NCI-H1436 (cell line): ENCODE measurements at places on chromosomes 6 and 20.
A peak's percentile ranks its signal among the peaks of the same experiment; 100 is the strongest.

GRCh38 chr6:152736687-152737273 is 13.8 kb upstream of the VIP start:
- no peak for DNase-seq

GRCh38 chr20:46200582-46201570 is 82.8 kb downstream of the CD40 start:
- DNase-seq: no peak

DNA sequence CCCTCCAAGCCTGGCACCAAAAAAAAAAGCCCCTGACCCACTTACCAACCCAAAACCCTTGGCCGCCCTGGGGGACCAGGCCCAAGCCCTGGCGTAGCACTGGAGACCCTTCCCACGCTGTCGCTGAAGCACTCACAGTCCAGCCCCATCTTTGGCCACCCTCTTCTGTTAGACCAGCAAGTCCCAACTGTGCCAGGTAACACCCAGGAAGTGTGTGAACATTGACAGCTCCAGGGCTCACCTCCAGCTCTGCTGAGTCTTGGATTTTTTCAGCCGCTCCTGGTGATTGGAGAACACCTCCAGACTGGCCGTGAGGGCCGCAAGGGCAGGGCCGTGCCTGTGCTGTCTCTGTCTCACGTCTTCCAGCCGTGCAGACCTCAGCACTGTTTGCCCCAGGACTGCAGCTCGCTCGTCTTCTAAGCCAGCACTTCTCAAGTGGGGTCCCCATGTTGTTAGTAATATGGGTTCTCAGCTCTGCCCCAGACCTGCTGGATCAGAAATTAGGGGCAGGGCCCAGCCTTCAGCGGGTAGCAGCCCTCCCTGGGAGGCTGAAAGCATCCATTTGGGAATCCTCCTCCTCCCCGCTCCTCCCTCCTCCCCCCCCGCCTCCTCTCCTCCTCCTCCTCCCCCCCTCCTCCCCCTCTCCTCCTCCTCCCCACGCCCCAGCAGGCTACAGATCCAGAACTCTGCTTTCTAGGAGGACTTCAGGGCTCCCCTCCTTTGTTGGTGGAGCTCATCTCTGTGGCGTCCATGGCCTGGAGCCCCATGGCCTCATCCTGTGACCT is 18.1 kb downstream of the NPEPL1 start:
- DNase-seq: no peak

DNA sequence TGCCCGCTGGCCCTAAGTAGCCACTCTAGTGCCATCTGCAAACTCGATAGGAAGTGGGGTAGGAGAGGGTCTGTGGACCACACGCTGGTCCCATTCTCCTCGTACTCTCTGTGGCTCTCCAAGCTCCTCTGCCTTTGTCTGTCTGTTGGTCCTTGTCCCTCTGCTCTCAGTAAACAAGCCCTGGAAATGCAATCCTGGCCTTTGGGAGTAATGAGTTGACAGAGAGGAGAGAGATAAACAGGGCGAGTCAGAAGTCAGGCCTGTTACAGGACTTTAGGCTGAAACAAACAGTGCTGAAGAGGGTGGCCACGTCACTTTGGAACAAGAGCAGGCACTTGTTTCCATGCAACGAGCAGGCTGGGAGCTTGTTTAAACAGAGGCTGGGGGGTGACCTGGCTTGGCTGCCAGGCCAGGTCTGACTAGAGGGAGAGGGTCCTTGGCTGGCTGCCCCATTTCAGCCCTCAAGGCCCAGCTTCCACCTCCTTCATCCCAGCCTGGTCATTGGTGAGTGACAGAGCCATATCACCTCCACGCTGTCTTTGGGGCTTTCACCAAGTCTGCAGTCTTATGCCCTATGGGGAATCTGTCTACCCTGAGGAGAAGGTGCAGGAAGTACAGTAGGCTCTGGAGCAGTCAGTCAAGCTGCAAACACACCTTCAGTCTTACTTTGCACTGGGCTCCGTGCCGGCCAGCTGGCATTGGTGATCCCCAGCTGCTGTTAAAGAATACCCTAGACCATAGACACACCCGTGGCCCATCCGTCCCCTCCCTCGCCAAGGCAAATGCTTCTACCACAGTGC is 22.6 kb downstream of the FOXP4 start:
- no peak for DNase-seq

GRCh38 chr6:137210903-137211302 is 8.3 kb downstream of the IFNGR1 start:
- DNase-seq: no peak

DNA sequence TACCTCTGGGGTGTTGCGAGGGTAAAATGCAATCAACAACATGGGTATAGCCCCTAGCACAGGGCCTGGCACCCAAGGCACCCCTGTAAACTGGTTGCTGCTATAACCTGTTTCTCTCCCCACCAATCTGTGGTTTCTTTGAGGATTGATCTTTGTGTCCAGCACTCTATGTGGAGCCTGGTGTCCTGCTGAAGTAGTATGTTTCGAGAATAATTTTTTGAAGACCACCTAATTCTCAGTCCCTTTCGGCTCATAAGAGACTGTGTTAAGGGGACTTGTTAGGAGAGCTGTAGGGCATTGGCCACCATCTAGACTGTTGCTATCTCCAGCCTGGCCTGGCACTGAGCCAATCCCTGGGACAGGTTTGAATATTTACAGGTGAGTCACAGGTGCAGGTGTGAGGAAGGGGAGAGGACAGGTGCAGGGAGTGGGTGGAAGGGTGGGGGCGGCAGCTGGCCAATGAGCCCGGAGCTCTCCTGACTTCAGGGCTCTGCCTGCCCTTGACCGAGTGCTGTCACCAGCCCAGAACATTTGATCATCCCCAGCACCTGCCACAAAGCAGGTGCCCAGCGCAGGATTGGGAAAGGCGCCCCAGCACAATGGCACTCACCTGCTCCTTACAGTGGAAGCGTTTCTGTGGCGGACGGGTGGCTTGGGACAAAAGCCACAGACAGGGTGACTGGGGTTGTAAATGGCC is 8.1 kb upstream of the C20orf144 start:
- peak; percentile 71 for DNase-seq

- DNase-seq: no peak
Observed at GRCh38 chr6:17839513-17840223, 132.9 kb upstream of the NUP153 start.

DNA sequence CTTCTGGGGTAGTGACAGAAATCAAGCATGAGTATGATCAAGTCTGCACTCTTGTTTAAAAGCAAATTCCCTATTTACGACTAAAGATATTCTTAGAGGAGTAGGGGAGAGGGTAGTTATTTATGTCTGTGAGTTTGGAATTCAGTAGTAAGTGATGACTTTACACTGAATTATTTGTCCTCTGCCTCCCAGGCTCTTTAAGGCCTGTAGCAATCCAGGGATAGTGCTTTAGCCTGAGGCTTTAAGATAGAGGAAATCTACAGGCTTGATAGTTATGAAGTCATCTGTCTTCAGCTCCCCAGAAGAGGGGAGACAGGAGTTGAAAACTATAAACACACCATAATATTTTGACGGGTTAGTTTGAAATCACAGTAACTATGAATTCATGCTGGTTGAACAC is 664.5 kb downstream of the EPM2A start:
- no peak for DNase-seq
